ENCODE measurements at places on chromosomes 7 and 10.

GRCh38 chr7:29453021-29453420 lies 110.6 kb upstream of the PRR15 start:
- DNase-seq: no peak

DNA sequence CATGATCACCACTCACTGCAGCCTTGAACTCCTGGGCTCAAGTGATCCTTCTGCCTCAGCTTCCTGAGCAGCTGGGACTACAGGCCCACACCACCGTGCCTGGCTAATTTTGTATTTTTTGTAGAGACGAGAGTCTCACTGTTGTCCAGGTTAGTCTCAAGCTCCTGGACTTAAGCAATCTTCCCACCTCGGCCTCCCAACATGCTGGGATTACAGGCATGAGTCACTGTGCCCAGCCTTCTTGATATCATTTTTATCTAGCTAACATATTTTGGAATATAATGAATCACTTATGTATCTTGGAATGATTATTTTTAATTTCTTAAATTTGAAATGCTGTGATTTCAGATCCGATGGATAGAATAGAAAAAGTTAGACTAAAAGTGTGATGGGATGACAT lies 18.4 kb downstream of the ARL4A start:
- DNase-seq: no peak

GRCh38 chr7:117640465-117640864 lies 160.6 kb downstream of the CFTR start:
- DNase-seq: no peak

DNA sequence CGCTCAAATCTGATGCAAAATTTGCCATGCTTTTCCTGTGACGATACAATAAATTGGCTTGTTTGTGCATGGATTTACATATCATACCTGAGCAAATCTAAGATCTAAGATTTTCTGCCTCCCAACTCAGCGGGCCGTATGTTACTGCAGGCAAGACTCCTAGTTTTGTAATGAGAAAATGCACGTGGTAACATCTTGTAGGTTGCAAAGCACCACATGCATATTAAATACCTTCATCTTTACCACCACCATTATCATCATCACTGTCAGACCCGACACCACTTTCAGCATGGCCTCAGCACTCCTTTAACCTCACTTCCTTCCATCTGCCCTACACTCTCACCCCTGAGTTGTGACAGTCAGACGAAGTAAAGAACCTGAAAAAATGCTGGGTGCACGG lies 202.2 kb downstream of the FRMD4A start:
- no peak for DNase-seq

DNA sequence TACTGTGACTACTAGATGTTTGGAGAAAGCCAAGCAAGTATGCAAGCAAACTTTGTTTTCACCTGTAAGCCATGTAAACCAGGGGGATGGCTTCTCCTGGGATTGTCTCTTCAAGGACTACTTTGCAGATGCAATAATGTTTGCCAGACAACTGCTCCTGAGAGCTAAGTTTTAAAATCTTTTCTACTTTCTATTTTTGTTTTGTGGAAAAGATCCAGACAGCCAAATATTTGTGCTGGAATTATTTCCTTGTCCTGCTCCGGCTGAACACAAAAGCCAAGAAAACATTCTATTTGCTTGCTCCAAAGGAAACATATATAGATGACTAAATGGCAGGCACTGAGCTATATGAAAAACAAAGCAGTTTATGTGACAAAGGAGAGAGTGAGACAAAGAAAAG lies 51.6 kb downstream of the TFPI2 start:
- DNase-seq: no peak

- DNase-seq: no peak
These were observed 64.1 kb downstream of the ABLIM1 start for GRCh38 chr10:114593816-114594468.

- DNase-seq: no peak
These were observed 89.7 kb downstream of the HIPK2 start for GRCh38 chr7:139687980-139688632.

DNA sequence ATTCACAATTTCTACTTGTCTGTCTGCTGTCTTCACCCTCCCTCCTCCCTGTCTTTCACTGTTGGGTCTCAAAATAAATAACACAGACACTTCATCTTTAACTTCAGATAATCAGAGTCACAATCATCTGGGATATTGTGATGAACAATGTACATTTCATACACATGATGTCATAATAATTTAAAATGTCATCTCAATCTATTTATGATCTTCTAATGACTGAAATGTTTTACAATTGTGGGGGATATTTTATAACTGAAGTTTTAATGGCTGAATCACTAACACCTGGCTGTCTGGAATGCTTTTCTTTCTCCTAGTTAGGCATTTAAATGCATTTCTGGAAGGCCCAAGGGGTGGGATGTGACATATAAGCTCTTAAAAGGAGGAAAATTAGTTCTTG lies 859.8 kb downstream of the LRMDA start:
- no peak for DNase-seq

- no peak for DNase-seq
These were observed 511.1 kb downstream of the ZNF37A start for GRCh38 chr10:38605153-38605661.

DNA sequence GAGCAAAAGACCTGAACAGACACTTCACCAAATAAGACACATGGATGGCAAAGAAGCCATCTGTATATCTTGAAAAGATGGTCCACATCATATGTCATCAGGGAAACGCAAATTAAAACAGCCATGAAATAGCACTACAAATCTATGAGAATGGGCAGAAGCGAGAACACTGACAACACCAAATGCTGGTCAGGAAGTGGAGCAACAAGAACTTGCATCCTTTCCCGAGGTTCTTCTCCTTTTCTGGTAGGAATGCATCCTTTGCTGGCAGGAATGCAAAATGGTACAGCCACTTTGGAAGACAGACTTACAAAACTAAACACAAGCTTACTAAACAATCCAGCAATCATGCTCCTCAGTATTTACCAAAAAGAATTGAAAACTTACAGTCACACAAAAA lies 60.0 kb downstream of the PIK3AP1 start:
- no peak for DNase-seq

- no peak for DNase-seq
These were observed 212.3 kb downstream of the C7orf25 start for GRCh38 chr7:42699380-42700178.

DNA sequence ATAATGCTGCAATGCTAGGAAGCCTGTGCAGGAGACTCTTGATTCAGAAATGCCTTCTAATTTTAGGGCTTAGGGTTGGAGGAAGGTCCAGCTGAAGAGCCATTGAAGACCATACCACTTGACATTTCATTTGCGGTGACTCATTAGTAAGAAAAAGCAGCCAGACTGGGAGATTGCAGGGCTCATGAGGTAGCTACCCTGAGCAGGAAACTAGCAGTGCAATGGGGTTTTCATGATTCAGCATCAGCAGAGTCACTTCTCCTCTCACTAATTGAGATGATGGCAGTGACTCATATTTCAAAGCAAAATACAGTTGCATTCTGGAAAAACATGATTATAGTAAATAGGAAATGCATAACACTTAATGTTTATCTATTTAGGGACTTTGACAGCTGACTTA lies 434.1 kb downstream of the DNAJB9 start:
- no peak for DNase-seq
